Thoracic aorta endothelial cell (primary cell): ENCODE measurements at places on chromosomes 4 and X. TPM values are rescaled to one million over a fixed set of nuclear protein-coding genes. Genes with fewer than 3 reads are reported as not detected.

The DGKK gene
- not detected in 2 replicates for total RNA-seq

The FGF2 gene
- 26.3 and 30.0 TPM in 2 replicates for total RNA-seq

The RHOXF1 gene
- not detected in 2 replicates for total RNA-seq

The LAP3 gene
- total RNA-seq: 106 and 170 TPM in 2 replicates
